HFFc6 (cell line): ENCODE measurements at places on chromosomes 3 and 15.

DNA sequence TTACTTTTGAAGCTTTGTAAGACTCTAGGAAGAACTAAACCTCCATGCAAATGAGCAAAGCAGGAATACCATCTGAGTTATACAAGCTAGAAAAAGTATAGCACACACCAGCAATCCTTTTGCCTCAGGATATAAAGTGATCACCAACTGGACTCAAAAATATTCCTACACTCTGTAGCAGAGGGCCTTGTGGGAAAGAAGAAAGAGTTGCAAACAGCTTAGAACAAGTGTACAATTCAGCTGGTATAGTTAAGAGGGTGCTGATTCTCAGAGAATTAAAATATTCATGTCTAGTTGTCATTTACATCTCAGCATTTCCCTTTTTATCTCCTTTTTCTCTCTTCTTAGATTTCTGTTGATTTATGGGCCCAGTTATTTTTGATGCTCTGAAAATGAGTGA is 248.4 kb downstream of the GAP43 start:
- no peak for DNase-seq

GRCh38 chr3:42042747-42043098 is 48.4 kb upstream of the TRAK1 start:
- DNase-seq: peak; percentile 62

GRCh38 chr15:47610736-47611135 is 106.6 kb upstream of the SEMA6D start:
- DNase-seq: no peak

- DNase-seq: peak; percentile 67
Observed at GRCh38 chr3:138082085-138082991, 33.1 kb downstream of the DZIP1L start.

GRCh38 chr15:70292076-70292760 is 194.5 kb upstream of the TLE3 start:
- DNase-seq: no peak

DNA sequence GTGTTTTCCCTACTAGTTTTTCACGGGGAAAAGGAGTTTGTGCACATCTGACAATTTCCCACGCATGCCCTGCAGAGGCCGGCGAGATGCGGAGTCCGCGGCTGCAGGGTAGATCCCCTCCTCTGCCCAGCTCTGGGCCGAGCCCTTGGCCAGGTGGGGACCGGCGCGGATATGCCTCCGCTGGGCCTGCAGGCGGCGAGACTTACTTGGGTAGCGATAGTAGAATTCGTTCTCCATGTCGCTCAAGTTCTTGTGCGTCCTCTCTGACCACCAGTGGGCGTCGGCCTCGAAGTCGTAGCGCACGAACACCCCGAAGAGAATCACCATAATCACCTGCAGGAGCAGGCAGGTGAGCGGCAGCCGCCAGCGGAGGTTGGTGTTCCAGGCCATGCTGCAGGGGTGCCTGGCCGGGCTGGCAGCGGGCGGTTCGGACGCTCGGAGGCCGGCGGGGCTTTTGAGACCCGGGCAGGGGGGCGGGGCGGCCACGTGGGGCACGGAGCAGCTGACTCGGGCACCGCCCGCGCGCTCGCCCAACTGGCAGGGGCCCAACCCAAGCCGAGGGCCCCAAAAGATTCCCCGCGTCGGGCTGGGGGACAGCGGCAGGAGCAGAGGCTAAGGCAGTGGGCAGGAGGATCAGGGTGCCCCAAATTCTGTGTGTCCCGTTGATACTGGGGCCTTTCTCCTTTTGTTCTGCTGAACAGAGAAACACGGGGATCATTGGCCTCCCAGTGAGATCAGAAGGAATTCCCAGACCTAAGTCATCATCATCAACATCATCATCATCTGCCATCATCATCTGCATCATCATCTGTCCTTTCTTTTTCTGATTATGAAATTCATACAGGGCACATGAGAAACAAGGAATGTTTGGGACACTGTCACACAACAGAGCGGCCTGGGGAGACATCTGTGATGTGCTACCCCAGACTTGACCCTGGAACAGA is at the start of gene RHCG:
RHCG (minus strand) TSS at position 429 of the 944 bp plus-strand sequence; CDS start at position 390, 39 bp downstream.
- DNase-seq: no peak

- DNase-seq: no peak
Observed at GRCh38 chr3:127050733-127051132, 67.8 kb downstream of the PLXNA1 start.

- DNase-seq: no peak
Observed at GRCh38 chr3:170196833-170197232, 15.3 kb upstream of the PHC3 start.

DNA sequence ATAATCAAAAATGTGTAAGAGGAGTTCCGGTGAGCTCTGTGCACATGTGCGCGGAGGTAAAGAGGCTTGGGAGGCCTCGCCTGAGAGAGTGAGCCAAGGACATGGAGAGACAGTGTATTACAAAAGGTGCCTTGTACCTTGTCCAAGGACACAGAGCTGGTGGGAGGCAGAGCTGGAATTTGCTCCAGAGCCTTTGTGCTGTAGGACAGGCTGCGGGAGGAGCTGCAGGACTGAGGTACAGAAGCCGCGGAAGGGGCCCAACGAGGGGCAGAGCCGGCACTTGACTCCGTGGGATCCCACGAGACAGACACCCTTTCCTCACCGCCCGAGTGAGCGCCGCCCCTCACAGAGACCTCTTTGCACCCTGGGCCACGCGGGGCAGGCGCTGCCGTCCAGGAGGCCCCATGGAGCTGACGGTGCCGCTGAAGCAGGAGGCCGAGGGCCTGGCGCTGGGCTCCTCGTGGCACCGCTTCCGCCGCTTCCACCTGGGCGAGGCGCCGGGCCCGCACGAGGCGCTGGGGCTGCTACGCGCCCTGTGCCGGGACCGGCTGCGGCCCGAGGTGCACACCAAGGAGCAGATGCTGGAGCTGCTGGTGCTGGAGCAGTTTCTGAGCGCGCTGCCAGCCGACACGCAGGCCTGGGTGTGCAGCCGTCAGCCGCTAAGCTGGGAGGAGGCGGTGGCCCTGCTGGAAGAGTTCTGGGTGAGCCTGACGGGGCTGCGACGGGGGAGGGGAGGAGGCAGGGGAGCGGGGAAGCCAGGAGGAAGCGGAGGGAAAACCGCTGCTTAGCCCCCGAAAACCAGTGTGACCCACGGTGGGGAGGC is 68.7 kb downstream of the SLTM start:
- DNase-seq: no peak

- no peak for DNase-seq
Observed at GRCh38 chr15:67149068-67149772, 83.8 kb downstream of the SMAD3 start.

DNA sequence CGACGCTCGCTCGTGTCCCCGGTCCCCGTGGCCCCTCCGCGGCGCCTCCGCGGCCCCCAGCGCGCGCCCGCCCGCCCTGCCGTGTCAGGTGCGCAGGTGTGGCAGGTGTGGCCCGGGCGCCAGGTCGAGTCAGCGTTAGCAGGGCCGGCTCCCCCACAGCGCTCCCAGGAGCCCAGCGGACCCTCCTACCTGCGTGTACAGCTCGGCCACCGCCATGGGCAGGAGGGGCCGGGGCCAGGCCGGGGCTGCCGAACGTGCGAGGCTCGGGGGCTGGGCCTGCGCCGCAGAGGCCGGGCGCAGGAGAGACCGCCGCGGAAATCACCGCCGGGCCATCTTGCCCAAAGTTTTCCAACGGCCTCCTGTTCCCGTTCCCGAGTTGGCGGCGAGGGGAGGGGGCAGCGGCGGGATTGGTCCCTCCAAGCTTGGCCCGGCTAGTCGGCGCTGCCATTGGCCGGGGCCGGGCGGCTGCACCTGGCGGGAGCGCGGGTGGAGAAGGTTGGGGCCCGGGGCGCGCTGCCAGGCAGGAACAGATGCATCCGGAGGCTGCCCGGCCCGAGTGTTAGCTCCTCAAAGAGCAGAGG is at the start of gene MYO5C:
MYO5C (minus strand) TSS at position 384 of the 581 bp plus-strand sequence; CDS start at position 216, 168 bp downstream.
- no peak for DNase-seq

DNA sequence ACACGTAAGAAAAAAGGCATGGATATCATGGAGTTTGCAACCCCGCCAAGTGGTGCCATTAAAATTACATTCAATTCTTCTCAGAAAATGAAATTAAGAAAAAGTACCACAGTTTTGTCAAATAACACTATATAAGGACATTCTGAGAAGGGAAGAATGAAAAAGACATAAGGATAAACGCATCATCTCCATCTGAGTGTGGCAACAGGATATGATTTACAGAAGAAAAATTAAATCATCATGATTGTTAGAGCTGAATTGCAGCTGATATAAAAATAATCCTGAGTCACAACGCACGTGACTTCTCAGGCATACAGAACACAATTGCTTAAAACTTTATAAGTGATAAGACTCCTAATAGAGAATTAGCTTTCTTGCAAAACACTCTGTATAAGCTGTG is 133.8 kb downstream of the GREM1 start:
- peak; percentile 73 for DNase-seq

- DNase-seq: peak; percentile 32
Observed at GRCh38 chr3:20924646-20925385, 738.8 kb upstream of the SGO1 start.

DNA sequence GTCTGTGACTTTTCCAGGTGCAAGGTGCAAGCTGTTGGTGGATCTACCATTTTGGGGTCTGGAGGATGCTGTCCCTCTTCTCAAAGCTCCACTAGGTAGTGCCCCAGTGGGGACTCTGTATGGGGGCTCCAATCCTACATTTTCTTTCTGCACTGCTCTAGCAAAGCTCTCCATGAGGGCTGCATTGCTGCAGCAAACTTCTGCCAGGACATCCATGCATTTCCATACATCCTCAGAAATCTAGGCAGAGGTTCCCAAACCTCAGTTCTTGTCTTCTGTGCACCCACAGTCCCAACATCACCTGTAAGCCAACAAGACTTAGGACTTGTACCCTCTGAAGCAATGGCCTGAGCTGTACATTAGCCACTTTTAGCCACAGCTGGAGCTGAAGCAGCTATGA is 694.5 kb upstream of the BCHE start:
- no peak for DNase-seq

DNA sequence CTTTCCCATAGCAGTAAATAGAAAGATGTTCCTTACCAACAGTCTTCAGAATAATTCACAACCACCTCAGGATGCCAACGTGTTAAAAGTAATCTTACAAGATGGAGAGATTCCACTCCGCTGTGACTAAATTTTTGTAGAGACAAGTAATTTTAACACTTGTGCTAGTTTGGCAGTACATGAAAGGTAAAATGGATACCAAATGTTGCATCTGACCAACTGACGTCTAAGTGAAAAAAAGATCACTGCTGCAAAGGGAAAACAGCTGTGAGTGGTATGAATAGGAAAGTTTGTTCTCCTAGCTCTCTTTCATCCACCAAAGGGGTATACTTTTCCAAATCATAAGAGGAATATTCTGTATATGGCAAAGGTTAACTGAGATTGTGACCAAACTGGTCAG is 2.6 kb downstream of the SPG21 start:
- DNase-seq: no peak

DNA sequence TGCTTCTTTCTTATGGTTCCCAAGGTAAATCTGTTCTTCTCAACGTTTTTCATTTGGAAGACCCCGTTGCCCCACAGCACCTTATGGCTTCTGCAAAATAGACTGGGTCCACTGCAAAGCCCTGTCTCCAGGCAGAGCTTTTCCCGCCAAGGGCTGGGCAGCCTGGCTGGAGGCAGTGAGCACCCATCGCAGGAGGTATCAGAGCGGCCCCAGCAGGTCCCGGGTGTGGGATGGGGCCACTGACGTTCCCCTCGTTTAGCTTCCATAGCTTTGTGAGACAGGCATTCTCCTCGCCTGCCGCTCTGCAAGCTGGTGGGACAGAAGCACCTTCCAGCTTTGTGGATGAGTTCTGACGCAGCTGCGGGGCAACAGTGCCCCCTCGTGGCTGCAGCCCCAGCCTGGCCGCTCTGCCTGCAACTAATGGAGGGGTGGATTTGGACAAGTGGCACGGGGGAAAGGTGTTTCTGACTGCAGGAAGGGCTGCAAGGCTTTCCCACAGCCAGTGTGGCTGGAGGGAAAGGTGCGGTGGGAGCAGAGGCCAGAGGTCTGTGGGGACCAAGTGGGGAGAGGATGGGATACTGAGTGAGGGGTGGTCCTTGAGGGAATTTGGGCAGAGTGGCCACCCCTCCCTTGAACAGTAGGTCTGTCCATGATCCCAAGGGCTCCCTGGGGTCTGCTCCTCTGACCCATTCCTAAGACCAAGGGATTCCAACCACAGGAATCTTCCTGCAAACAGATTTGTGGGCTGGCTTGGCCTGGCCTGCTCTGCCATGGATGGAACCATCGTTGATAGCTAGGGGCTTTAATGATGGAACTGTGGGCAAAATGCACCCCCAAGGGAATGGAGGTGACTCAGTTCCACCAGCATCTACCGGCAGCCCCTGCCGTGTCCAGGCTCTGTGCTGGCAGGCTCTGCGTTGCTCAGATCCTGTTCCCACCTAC is 99.4 kb downstream of the FBLN2 start:
- peak; percentile 65 for DNase-seq

DNA sequence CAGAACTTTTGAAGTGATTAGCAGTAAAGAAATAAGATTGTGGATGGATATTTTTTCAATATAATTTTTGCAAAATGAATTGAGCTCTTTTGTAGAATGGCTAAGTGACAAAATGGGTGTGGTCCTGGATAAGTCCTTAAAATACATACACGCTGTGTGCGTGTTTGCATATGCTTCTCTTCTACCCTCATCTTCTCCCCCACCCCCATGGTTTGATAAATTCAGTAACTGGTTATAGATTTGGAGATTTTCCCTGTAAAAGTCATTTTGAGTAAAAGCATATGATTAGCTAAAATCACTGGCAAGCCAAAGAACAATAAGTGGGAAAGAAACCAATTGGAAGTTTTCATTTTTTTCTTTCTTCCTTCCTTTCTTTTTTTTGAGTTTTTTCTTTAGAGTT is 453.9 kb upstream of the MDFIC2 start:
- no peak for DNase-seq

- peak; percentile 94 for DNase-seq
Observed at GRCh38 chr3:63624941-63625560, 27.4 kb upstream of the SNTN start.

GRCh38 chr3:63998852-63999754 is 24.2 kb downstream of the PSMD6 start:
- DNase-seq: no peak

GRCh38 chr15:68449389-68449788 is 17.4 kb upstream of the ITGA11 start:
- DNase-seq: no peak

DNA sequence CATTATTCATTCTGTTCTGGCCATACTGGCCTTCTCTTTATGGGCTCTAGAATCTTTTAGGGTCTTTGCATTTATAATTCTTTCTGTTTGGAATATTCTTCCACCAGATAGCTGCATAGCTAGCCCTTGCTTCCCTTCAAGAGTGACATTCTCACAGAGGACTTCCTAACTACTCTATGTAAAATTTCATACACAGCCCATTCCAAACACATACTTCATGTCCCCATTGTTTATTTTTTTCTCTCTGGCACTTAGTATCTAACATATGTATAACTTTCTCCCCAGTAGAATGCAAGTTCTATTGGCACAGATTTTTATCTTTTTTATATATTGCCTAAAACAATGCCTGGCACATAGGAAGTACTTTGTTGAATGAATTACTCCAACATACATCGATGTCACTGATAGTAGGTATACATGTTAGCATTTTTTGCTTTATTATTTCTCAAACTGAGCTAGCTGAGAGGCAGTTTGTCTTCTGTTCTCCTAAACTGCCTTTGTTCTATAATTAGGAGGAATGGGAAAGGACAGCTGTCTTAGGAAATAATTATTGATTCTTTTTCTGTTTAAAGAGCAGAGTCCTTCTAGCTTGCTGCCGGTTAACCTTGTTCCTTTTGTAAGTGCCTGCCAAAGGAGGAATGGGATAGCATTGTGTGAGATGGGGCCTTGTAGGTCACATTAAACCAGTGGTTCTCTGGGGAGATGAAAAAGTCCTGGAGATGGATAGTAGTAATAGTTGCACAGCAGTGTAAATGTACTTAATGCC is 7.9 kb downstream of the FAM162A start:
- DNase-seq: no peak

GRCh38 chr3:152970851-152971250 is 135.9 kb downstream of the P2RY1 start:
- no peak for DNase-seq
